ENCODE measurements at places on chromosomes 2 and 18. TPM values are rescaled to one million over a fixed set of nuclear protein-coding genes. Genes with fewer than 3 reads are reported as not detected.

- no peak for DNase-seq
Observed at GRCh38 chr2:19120941-19121750, 237.3 kb downstream of the OSR1 start.

DNA sequence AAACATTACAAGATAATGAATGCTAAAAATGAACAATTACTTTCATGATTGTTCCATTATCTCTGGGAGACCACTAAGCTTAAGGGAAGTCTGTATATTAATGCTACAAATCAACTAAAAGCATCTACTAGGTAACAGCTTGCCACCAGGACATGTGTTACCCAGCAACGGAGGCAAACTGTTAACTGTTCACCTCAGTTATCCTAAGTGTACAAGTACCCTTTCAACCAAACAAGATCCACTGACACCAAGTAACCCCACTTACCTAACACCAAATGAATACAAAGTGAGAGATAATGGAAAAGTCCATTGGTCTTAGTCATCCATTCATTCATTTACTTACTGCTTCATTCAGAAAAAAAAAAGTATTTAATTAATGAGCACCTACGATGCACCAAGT lies 54.7 kb upstream of the KIDINS220 start:
- no peak for DNase-seq

Gene LRP2
- 0.24 TPM for total RNA-seq

DNA sequence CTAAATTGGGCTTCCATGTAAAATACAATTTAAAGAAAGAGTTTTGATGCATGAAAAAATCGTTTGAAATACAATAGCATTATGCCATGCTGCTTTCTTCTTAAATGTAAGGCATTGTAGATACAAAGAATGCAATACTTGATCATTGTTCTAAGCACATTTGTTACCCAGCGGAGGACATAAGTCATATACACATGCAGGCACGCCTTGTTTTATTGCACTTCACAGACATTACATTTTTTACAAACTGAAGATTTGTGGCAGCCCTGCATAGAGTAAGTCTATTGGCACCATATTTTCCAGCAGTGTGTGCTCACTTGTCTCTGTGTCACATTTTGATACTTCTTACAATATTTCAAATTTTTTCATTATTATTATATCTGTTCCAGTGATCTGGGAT lies 345.0 kb downstream of the CLIP4 start:
- DNase-seq = no peak

DNA sequence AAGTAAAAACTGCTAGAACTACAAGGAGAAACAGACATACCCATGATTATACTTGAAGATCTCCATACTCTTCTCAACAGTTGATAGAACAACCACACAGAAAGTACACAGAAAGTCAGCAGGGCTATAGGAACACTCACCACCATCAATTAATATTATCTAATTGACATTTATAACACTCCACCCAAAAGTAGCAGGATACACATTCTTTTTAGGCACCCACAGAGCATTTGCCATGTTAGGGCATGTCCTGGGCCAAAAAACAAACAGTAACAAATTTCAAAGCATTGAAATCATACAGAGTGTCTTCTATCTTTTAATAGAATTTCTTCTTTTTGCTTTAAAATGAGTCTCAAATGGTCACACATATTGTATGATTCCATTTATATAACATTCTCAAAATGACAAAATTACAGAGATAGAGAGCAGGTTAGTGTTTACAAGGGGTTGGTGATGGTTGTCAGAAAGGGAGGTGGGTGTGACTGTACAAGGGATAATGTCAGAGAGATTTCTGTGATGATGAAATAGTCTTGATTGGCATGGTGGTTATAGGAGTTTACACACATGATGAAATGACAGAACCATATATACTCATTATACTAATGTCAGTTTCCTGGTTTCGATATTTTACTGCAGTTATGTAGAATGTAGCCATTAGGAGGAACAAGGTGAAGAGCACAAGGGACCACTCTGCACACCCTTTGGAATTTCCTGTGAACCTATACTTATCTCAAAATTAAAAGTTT lies 82.8 kb downstream of the NCK2 start:
- no peak for DNase-seq

DNA sequence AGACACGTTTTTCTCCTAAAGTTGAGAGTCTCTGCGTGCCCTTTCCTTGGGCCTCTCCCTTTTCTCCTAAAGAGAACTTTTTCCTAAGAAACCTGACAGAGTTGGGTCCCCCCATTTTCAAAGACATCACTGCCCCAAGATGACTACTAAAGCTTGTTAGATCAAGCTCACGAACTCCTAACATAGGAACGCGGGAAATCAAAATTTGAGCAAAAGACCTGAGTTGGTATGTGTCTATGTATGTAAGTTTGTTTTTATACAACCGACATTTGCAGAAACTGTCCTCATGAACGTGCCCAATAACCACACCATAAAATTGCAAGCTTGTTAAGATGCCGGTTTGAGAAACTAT lies 1.4 kb downstream of the HOXD13 start:
- no peak for DNase-seq

DNA sequence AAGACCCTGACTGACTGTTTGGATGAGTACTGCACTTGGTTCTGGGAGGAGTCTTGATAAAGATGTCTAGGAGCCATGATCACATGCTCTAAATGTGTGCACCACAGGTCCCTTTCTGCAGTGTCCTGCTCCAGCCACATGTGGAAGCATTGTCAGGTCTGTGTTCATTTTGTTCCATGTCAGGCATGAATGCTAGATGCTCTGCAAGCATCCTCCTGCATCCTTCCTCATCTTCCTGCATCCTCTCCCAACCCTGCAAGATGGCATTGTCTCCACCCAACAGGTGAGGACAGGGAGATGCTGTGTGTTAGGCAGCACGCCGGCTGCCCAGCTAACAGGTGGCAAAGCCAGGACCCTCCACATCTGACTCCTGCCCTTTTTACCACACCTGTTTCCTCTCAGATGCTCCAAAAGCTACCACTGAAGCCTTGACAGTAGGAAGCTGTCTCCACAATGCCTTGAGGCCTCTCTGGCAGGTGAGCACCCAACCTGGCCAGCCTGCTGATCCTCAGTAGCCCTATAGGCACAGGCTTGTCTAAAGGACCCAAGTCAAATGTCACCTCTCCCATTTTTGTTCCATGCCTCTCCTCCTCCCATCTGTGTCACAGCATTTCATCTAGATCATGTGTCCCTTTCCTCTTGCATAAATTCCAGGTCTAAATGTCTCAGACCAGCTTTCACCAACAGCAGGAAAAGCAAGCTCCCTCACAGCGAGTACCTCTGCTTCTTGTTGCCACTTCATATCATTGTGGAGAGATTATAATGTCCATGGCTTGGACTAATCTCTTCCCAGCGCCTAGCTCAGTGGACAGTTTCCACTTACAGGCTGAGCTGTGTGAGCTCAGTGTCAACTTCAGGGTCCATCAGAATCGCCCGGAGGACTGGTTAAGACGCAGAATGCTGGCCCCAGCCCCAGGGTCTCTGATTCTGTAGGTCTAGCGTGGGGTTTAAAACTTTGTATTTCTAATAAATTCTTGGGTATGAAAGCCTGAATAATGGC lies 55.0 kb downstream of the TMEM163 start:
- DNase-seq = peak; percentile 68
